Progenitor cell of endocrine pancreas (in vitro differentiated cells): ENCODE measurements at places on chromosomes 3 and 15. TPM values are rescaled to one million over a fixed set of nuclear protein-coding genes. Genes with fewer than 3 reads are reported as not detected.

The SLC51A gene
- 0.34 and 0.62 TPM in 2 replicates for total RNA-seq

The SERPINI2 gene
- 1.8 and 2.0 TPM in 2 replicates for total RNA-seq

The ATP10A gene
- 0.07 and 0.16 TPM in 2 replicates for total RNA-seq

The EPHA6 gene
- total RNA-seq: 16.5 and 17.3 TPM in 2 replicates

The MEIS2 gene
- total RNA-seq: 133 and 143 TPM in 2 replicates

The CSPG5 gene
- 1.7 and 2.5 TPM in 2 replicates for total RNA-seq

- H3K27me3 ChIP-seq: no peaks in the 10 kb centered on the region
- no peak for DNase-seq
- no peaks in the 10 kb centered on the region for H3K36me3 ChIP-seq
- H3K4me1 ChIP-seq: no peaks in the 10 kb centered on the region
Measured at GRCh38 chr3:61343543-61343942, 92.3 kb upstream of the FHIT start.

- peaks cover 12% of the 10 kb centered on the region for H3K4me1 ChIP-seq
- H3K27ac ChIP-seq: peak within 1 kb of the TSS; percentile 44
- peak within 1 kb of the TSS; percentile 79 for H3K4me3 ChIP-seq
- H3K27me3 ChIP-seq: peaks cover 14% of the 10 kb centered on the region
- peak; percentile 20 for DNase-seq
Measured at GRCh38 chr15:53759411-53759931, at the start of gene WDR72. WDR72 (minus strand) TSS chr15:53759663; CDS start chr15:53733149, 26,514 bp downstream.

- no peaks in the 10 kb centered on the region for H3K4me1 ChIP-seq
- no peak overlapping the region for H3K4me3 ChIP-seq
- no peak for DNase-seq
- H3K27ac ChIP-seq: no peak overlapping the region
- H3K36me3 ChIP-seq: no peaks in the 10 kb centered on the region
Measured at GRCh38 chr3:10772271-10773161, 43.5 kb upstream of the SLC6A11 start.

GRCh38 chr3:143135150-143135549 lies 15.6 kb downstream of the CHST2 start:
- no peak overlapping the region for H3K4me3 ChIP-seq
- DNase-seq: no peak
- H3K27me3 ChIP-seq: peaks cover 8% of the 10 kb centered on the region

- peaks cover 16% of the 10 kb centered on the region for H3K4me1 ChIP-seq
- DNase-seq: no peak
- H3K36me3 ChIP-seq: no peaks in the 10 kb centered on the region
- H3K27ac ChIP-seq: no peak overlapping the region
- H3K27me3 ChIP-seq: peaks cover 94% of the 10 kb centered on the region
Measured at GRCh38 chr15:96363707-96364106, 33.2 kb downstream of the NR2F2 start.

DNA sequence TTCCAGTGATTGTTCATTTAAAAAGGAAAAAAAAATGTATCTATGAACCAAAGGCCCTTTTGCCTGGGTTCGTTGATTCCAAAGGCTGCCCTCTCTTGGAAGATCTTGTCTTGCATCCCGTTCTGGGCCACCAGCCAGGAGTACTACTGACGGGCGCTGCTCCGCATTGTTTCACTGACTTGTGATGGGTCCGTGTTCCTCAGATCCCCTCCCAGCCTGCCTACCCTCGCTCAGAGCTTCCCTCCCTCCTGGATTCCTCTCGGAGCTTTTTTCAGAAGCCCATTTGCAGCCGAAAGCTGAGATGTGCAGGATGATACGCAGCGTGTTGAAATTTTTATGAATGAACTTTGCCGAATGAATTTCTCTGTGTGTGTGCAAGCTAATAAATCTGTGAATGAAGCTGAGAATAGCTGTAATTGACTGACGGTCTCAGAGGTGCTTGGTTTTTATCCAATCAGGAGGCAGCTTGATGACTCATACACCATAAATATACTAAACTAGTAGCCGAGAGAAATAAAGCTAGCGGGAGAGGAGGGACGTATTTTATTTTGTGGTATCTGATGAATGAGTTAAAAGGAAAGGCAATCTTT lies at the start of gene SHC4:
SHC4 (minus strand) TSS at position 396 of the 590 bp plus-strand sequence. CDS start 904 bp downstream, outside the sequence.
- peaks cover 12% of the 10 kb centered on the region for H3K4me1 ChIP-seq
- peak within 1 kb of the TSS; percentile 74 for H3K4me3 ChIP-seq
- DNase-seq: no peak
- no peaks in the 10 kb centered on the region for H3K36me3 ChIP-seq
- peak within 1 kb of the TSS; percentile 2 for H3K27ac ChIP-seq
- peaks cover 43% of the 10 kb centered on the region for H3K27me3 ChIP-seq

GRCh38 chr3:41518626-41519025 lies 319.3 kb downstream of the CTNNB1 start:
- H3K27me3 ChIP-seq: no peaks in the 10 kb centered on the region
- no peaks in the 10 kb centered on the region for H3K4me1 ChIP-seq
- H3K4me3 ChIP-seq: no peak overlapping the region
- DNase-seq: no peak
- no peak overlapping the region for H3K27ac ChIP-seq

DNA sequence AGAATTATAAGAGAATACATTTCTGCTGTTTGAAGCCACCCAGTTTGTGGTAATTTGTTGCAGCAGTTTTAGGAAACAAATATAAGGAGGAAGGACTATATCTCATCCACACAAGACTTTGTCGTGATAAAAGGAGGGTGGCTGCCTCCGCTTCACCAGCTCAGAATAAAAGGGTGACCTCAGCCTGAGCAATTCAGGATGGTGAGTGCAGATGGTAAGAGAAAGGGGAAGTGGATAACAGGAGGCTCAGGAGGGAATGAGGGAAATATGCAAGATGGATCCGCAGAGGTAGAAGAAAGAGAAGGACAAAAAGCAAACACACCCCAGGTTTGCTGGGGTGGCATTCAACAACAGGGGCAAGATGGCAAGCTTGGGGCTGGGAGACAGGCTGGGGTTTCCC lies 108.1 kb upstream of the TNFAIP8L3 start:
- H3K4me1 ChIP-seq: peaks cover 4% of the 10 kb centered on the region
- DNase-seq: no peak
- H3K36me3 ChIP-seq: no peaks in the 10 kb centered on the region
- H3K27me3 ChIP-seq: peaks cover 9% of the 10 kb centered on the region
